Right renal pelvis (tissue), 4 donors: ENCODE measurements at places on chromosomes 4 and X.

DNA sequence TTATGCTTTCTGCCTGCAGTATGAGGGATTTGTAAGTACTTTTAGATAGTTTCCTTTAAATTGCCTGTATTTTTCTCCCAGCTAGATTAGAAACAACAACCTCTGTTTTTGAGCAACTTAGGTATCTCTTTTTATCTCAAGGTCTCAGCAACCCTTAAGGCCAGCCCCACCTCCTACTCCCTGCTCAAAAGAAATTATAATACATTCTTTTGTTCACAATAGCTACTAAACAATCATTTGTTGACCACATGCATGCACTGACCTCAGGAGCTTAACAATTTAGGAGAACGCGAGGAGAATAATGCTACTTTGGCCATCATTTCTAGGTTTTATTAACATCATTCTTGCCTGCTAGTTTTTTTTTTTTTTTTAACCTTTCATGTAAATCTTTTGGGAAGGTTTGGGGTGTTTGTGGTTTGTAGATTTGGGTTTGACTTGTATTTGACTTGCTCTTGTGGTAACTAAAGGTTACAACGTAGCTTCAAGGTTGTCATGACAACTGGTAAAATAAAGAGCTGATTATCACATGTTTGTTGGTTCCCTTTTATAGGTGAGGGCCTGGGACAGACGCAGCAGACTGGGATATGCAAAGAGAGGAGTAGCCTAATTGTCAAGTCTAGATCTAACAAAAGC lies 145.4 kb upstream of the PLAC1 start:
- no peak for DNase-seq

DNA sequence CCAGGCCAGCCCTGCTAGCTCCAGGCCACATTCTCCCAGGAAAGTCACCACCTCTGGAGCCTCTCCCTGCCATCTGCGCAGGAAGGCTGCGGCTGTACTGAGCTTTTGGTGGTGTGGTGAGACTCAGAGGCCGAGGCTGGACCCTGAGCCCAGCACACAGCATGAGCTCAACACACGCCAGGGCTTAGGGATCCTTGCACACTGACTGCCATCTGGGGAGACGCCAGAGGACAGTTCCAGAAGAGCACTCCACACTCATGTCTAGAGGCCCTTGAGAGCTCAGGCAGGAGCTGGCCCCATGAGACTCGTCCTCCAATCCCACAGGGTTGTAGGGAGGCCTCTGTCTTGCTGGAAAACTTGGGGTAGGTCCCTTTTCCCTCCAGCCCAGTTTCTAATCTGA lies 40.6 kb downstream of the ABLIM2 start:
- DNase-seq = no peak

DNA sequence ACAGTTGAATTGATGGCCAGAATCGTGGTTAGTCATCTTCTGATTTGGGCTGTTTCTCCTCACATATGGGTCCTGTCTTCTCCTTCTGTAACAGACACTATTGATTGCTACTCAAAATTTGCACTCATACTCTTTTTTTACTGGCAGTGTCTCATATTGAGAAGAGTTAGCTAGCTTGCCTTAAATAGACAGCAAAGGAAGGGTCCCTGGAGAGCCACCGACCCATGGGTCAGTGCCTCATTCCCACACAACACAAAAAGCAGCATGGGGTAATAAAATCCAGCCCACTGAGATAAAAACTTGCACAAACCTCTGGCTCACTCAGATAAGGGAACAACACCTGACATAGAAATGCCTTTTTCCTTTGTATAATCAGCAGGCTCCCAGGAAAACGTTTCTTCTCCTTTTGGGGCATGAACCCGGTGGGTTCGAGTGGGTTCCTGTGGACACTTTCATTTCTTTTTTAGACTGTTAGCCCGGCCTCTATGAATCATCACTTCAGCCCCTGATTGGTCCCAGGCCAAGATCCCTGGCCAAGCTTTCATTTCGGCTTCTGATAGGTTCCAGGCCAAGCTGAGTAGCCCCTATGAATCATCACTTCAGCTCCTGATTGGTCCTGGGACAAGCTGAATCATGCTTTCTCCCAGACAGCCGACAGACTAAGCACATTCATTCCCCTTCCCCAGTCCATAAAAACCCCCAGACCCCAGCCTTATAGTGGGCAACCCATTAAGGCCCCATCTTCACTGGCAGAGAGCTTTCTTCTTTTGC lies 408.1 kb downstream of the DCAF12L2 start:
- DNase-seq = no peak

GRCh38 chrX:19814778-19815177 lies 72.6 kb downstream of the SH3KBP1 start:
- DNase-seq = no peak

DNA sequence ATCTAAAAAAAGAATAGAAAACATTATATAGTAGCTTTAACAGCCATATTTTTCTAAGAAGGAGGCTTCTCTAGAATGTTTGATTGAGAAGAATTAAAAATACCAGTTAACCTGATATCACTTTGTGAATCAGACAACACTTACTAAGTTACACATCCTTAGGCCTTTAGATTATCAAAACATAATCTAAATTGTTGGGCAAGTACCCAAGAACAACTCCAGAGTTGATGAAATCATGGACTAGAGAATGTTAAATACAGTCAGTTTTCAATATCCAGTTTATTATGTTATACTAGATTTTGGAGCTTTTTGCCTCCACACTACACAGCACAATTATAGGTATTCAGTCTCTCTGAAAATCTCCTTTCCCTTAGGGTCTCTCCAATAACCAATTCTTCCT lies 39.6 kb downstream of the ARL13A start:
- no peak for DNase-seq

DNA sequence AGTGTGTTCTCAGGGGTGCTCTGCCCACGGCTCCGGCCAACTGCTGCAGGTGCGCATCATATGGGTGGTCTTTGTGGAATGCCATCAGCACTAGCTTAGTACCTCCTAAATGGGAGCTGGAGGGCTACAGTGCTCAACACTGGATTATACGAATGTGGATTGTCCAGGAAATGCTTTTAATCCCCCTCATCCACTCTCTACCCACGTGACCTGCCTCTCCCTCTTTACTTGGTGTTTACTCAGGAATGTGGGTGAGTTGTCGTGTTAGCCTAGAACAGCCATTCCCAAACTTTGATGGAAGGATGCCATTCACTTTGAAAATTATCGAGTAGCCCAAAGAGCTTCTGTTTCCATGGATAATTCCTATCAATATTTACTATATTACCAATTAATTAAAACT lies 150.8 kb downstream of the PTTG2 start:
- DNase-seq = no peak

GRCh38 chrX:10156199-10157031 lies at the start of gene CLCN4:
Gene CLCN4, plus strand, starts transcription at chrX:10156975. Its CDS starts 28,058 bp downstream, at chrX:10185033.
- DNase-seq = no peak
